ENCODE measurements at places on chromosomes 6 and 20.

GRCh38 chr20:15251171-15251570 lies 913.8 kb upstream of the FLRT3 start:
- DNase-seq = no peak

GRCh38 chr6:90973188-90973587 lies 386.3 kb upstream of the MAP3K7 start:
- no peak for DNase-seq

GRCh38 chr6:132526461-132526860 lies 11.6 kb upstream of the TAAR9 start:
- DNase-seq = no peak

DNA sequence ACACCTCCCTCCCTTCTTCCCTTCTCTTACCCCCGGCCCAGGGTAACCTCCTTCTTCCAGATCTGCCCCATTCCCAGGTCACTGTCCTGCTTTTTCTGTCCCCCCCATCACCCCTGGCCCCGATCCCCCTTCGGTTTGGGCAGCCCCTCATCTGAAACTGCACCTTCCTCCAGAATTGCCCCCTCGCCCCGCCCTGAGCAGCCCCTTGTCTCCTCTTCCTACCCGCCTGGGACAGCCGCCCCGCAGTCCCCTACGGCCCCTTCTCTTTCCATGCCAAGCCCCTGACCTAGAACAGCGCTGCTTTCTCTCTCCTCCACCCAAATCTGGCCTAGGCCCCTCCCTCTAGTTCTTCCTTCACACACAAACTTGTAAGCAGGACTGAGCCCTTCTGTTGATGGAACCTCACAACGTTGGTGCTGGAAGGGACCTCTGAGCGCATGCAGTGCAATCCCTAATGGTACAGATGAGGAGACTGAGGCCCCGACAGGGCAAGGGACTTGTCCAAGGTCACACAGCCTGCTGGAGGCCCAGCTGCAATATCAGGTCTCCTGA lies 630 bp downstream of the PPP2R5D start:
- DNase-seq = no peak

GRCh38 chr6:24469811-24470210 lies 19.6 kb downstream of the GPLD1 start:
- DNase-seq = no peak

DNA sequence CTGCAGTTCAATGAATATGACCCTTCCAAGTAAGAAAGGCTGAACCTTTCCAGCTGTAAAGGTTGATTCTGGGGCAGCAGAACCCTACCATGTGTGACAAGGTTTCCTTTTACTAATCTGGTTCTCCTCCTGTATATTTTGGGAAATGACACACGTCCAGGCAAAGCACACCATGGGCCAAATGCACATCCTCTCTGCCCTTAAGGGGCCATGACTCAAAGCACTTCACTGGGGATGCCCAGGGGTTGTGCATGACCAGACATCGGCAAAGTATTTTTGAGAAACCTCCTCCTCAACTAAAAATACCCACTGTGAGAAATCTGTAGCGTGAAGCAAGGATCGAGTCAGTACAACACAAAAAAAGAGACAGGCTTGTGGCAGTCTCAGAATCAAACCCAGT lies 174.7 kb downstream of the BACH2 start:
- DNase-seq = no peak

Measured in coronary artery (tissue), 2 donors.